ENCODE measurements at places on chromosomes 2 and 18. TPM values are rescaled to one million over a fixed set of nuclear protein-coding genes. Genes with fewer than 3 reads are reported as not detected.

GRCh38 chr2:66555501-66556324 is 120.8 kb downstream of the MEIS1 start:
- no peaks in the 10 kb centered on the region for H3K36me3 ChIP-seq
- peaks cover 20% of the 10 kb centered on the region for H3K4me1 ChIP-seq
- peak overlapping the region; percentile 32 for H3K27ac ChIP-seq
- no peaks in the 10 kb centered on the region for H3K27me3 ChIP-seq
- peak overlapping the region; percentile 22 for H3K4me3 ChIP-seq
- no peak for DNase-seq

GRCh38 chr2:215019521-215020145 is 118.8 kb downstream of the ABCA12 start:
- DNase-seq, result no peak
- H3K36me3 ChIP-seq, result no peaks in the 10 kb centered on the region
- H3K4me3 ChIP-seq, result no peak overlapping the region
- no peaks in the 10 kb centered on the region for H3K27me3 ChIP-seq
- no peaks in the 10 kb centered on the region for H3K4me1 ChIP-seq

DNA sequence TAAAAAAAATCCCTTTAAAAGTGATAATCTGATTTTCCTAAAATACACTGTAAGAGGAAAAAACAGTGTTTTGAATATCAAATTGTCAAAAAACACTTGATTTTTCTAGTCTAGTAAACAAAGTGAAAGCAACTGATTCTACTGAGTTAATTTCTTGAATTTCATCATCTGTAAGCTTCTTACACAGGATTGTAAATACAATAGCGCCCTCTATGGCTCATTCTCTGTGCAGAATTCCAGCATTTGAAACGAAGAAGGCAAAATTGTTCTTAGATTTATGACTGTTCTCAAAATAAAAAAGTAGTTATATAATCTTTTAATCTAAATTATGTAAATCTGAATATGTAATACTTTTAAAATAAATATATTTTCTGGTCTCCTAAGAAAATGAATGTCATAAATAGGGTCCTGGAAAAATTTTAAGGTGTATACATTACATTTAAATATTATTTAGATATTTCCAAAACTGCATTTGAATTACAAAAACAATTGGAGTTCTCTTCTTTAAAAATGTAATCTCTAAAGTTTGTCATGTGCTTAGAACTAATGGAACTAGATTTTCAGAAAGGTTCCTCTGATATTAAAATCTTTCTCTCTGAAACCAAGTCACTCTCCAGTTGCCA is 176.9 kb upstream of the MC4R start:
- H3K27ac ChIP-seq, result no peak overlapping the region
- DNase-seq, result no peak
- no peaks in the 10 kb centered on the region for H3K4me1 ChIP-seq
- H3K27me3 ChIP-seq, result no peaks in the 10 kb centered on the region

DNA sequence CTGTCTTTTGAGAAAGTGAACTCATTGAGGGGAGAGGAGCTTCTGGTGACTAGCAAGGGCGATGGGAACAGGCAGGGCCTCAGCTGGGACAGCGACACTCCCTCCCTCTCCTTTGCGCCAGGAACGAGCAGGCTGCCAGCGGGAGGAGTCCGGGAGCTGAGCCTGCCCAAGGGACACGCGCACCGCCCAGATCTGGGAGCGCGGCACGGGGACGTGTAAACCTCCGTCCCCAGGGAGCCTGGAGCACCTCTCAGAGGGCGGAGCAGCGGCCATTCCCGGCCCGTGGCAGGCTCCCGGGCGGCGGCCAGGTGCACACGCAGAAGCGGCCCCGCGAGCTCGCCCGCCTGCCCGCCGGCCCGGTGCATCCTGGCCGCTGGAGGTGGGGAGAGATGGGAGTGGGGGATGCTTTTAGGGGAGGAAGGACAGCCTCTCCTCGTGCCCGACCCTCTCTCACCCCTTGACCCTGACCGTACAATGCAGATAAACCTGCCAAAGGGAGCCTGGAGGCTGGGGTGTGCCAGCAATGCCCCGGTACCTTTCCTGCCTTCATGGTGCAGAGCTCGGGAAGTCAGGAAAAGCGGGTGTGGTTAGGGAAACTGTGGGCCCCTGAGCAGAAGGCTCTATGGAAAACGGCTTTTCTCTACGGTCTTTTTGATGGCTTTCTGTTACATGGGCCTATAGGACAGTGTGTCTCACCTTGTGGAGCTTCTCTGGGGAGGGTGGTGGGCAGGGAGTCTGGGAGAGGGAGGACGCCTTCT is 2.2 kb downstream of the AQP4 start:
- no peaks in the 10 kb centered on the region for H3K36me3 ChIP-seq
- H3K4me1 ChIP-seq, result peaks cover 12% of the 10 kb centered on the region
- peak overlapping the region; percentile 45 for H3K4me3 ChIP-seq
- H3K27ac ChIP-seq, result no peak overlapping the region
- DNase-seq, result no peak
- peaks cover 24% of the 10 kb centered on the region for H3K27me3 ChIP-seq

GRCh38 chr2:53417385-53417784 is 350.2 kb upstream of the CHAC2 start:
- no peaks in the 10 kb centered on the region for H3K27me3 ChIP-seq
- H3K4me1 ChIP-seq, result no peaks in the 10 kb centered on the region
- no peak for DNase-seq

DNA sequence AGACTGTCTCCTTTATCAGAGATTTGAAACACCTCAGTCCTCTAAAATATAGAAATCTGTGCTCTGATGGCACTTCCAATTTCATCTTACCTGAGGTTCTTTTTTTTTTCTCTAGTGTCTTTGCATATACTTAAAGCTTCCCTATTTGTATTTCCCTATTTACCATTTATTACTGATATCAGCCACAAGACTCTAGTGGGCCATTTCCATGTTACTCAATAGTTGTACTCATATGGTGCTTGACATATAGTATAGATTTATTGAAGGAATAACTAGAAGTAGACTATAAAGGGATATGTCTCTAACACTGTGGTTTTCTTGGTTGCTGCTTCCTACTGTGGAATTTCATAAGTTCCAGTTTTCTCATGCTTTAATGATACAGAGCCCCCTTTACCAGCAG is 3.0 kb downstream of the RBM45 start:
- no peak overlapping the region for H3K4me3 ChIP-seq
- H3K27ac ChIP-seq, result no peak overlapping the region
- no peaks in the 10 kb centered on the region for H3K27me3 ChIP-seq
- H3K36me3 ChIP-seq, result peaks cover 11% of the 10 kb centered on the region
- no peak for DNase-seq
- H3K4me1 ChIP-seq, result peaks cover 22% of the 10 kb centered on the region

DNA sequence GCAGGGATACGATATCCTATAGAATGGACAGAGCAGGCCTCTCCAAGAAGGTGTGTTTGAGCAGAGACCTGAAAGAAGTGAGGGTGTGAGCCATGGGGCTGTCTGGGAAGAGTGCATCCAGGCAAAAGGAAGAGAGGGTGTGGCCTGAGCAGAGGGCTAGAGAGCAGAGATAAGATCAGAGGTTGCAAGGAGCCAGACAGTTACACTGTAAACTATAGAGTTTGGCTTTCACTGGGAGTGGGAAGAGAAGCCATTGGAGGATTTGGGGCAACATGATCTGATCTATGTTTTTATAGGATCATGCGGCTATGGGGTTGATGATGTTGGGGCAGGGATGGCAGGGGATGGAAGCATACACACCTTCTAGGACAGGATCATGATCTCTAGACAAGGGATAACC is 124.1 kb upstream of the MAP3K20 start:
- H3K27ac ChIP-seq, result no peak overlapping the region
- DNase-seq, result no peak
- no peaks in the 10 kb centered on the region for H3K36me3 ChIP-seq

DNA sequence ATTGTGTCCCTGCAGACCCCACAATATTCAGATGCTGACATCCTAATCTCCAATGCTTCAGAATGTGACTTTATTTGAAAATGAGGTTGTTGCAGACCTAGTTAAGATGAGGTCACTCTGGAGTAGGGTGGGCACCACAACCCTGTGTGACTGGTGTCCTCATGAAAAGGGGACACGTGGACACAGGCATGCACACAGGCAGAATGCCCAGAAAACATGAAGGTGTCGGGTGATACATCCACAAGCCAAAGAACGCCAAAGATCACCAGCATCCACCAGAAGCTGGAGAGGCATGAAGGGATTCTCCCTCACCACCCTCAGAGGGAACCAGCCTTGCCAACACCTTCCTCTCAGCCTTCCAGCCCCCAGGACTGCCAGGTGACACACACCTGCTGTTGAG is 69.3 kb downstream of the AFF3 start:
- no peak for DNase-seq
- no peaks in the 10 kb centered on the region for H3K36me3 ChIP-seq
- no peaks in the 10 kb centered on the region for H3K4me1 ChIP-seq
- H3K27me3 ChIP-seq, result no peaks in the 10 kb centered on the region
- no peak overlapping the region for H3K27ac ChIP-seq

DNA sequence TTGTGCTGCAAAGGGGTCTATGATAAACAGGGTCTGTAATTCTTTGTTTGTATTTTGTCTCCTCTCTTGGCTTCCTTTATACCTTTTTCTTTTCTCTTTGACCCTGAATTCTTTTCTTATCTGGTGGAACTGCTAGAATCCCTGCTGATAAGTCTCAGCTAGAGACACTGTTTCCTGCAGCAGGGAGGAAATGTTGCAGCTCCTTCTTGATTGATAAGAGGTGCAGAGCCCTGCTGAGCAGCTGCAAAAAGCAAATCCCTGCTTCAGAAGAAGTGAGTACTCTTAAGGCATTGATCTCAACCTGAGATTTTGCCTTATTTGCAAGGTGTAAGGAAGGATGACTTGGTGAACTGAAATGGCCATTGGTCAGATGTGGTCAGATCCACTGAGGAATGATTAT is 167.8 kb downstream of the NUP35 start:
- no peak for DNase-seq
- H3K4me1 ChIP-seq, result no peaks in the 10 kb centered on the region
- H3K27ac ChIP-seq, result no peak overlapping the region
- H3K4me3 ChIP-seq, result no peak overlapping the region

DNA sequence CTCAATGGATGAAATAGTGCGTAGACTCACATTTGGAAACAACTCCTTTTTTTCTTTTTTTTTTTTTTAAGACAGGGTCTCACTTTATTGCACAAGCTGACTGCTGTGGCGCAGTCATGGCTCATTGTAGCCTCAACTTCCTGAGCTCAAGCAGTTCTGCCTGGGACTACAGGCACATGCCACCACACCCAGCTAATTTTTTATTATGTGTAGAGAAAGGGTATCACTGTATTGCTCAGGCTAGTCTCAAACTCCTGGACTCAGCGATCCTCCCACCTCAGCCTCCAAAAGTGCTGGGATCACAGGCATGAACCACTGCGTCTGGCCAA is 17.4 kb downstream of the HAT1 start:
- H3K27ac ChIP-seq, result no peak overlapping the region
- no peak overlapping the region for H3K4me3 ChIP-seq
- no peak for DNase-seq
- H3K4me1 ChIP-seq, result no peaks in the 10 kb centered on the region
- no peaks in the 10 kb centered on the region for H3K27me3 ChIP-seq
- H3K36me3 ChIP-seq, result peaks cover 7% of the 10 kb centered on the region

DNA sequence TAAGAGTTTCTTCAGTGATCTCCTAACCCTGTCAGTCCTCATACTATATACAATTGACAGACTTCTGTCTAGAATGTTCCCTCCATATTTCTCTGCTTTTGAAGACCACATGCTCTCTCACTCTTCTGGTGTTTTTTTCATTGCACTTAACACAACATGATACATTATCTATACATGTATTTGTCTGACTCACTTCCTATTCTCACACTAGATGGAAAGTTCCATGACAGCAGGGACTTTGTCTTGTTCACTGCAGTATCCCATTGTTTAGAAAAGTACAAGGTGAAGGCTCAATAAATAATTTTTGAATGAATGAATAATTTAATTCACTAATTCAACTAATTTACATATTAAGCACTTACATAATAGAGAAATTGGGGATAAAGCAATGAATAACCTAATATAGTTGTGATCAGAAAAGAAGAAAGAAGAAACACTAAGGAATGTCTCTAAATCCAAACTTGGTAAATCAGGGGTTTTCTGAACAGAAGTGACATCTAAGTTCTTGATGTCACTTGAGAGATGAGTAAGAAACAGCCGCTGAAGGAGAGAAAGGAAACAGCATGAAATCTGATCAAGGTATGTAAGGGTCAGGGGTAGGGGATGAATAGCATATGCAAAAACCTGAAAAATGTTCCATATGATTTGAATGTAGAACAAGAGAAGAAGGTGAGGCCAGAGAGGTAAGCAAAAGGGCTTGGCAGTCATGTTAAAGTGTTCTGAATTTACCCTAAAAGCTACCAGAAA is 42.4 kb downstream of the MBD2 start:
- no peak overlapping the region for H3K27ac ChIP-seq
- no peaks in the 10 kb centered on the region for H3K4me1 ChIP-seq
- H3K27me3 ChIP-seq, result no peaks in the 10 kb centered on the region
- no peak for DNase-seq
- H3K36me3 ChIP-seq, result peaks cover 29% of the 10 kb centered on the region

- no peak for DNase-seq
- H3K36me3 ChIP-seq, result no peaks in the 10 kb centered on the region
- no peaks in the 10 kb centered on the region for H3K27me3 ChIP-seq
Measured at GRCh38 chr2:224837558-224837957, 121.4 kb upstream of the CCDC195 start.

GRCh38 chr2:147659051-147659450 is 185.8 kb upstream of the ACVR2A start:
- no peaks in the 10 kb centered on the region for H3K27me3 ChIP-seq
- H3K4me3 ChIP-seq, result no peak overlapping the region
- H3K4me1 ChIP-seq, result no peaks in the 10 kb centered on the region
- H3K36me3 ChIP-seq, result no peaks in the 10 kb centered on the region
- no peak overlapping the region for H3K27ac ChIP-seq

DNA sequence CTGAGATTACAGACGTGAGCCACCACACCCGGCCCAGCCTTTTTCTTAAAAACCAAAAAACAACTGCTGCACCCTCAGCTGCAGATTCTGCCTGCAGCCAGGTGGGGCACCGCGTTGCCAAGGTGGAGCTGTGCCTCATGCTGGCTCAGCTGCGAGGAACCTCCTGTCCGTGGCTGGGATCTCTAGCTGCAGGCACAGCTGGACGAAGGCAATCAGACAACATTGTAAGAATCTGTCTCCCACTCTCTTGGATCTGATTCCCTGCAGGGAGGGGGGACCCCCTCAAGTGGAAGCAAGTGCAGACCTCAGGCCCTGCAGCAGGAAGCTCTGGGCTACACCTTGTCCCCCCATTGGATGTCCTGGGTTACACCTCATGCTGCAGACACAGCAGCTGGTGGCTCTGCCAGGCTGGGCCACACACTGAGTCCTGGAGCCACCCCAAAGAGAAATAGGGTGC is 24.1 kb downstream of the CIDEA start:
- peak overlapping the region; percentile 88 for H3K27ac ChIP-seq
- H3K27me3 ChIP-seq, result no peaks in the 10 kb centered on the region
- H3K4me1 ChIP-seq, result peaks cover 16% of the 10 kb centered on the region
- no peak for DNase-seq
- H3K4me3 ChIP-seq, result peak overlapping the region; percentile 33

The ANKRD30B gene
- not detected for total RNA-seq

The ADNP2 gene
- 29.3 TPM for total RNA-seq

The CD8B gene
- total RNA-seq, result 1.6 TPM

The APOB gene
- 5.4 TPM for total RNA-seq

The INHBB gene
- total RNA-seq, result 12.1 TPM

The TUBA3E gene
- total RNA-seq, result not detected

The MC5R gene
- not detected for total RNA-seq

The HOXD13 gene
- 0.19 TPM for total RNA-seq

The RAX gene
- total RNA-seq, result not detected

Data from suprapubic skin (tissue), 4 donors.